Left cardiac atrium (tissue), 4 donors: ENCODE measurements at places on chromosomes 5 and 9. TPM values are rescaled to one million over a fixed set of nuclear protein-coding genes. Genes with fewer than 3 reads are reported as not detected.

GRCh38 chr5:148963664-148964063 lies 99.2 kb downstream of the SH3TC2 start:
- no peak for DNase-seq

DNA sequence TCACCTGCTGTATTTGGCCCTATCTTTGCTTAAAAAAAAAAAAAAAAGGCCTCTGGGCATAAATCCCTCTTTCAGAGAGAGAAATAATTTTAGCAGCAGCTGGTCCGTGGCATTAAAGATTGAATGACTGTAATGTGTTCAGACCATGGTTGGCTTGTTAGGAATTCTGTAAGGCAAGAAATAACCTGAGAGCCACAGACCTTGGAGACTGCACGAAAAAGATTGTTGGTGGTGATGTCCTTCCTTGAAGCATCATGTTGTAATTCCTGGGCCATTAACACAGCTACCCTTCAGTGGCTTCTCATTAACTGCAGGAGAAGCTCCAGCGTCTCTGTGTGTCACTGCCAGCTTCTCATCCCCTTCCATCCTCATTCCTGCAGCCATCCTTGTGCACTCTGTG lies 79.0 kb downstream of the SGCD start:
- DNase-seq = no peak

ZBTB43 gene
- 34.0 TPM for total RNA-seq

- no peak for DNase-seq
Observed at GRCh38 chr5:154358516-154359220, 87.1 kb upstream of the SAP30L start.

- no peak for DNase-seq
Observed at GRCh38 chr9:8208465-8208864, 408.9 kb upstream of the DMAC1 start.

- DNase-seq = no peak
Observed at GRCh38 chr5:98372351-98372750, 401.1 kb upstream of the RGMB start.

- peak; percentile 99 for DNase-seq
Observed at GRCh38 chr5:98773464-98774191, at the start of gene RGMB. RGMB (plus strand) TSS chr5:98773663; CDS start chr5:98774071, 408 bp downstream.

GABRA6 gene
- total RNA-seq = not detected

C9orf50 gene
- not detected for total RNA-seq

OTP gene
- not detected for total RNA-seq

GRCh38 chr5:6487081-6487480 lies 38.4 kb downstream of the UBE2QL1 start:
- no peak for DNase-seq

GRCh38 chr9:12882430-12882829 lies 107.6 kb downstream of the LURAP1L start:
- DNase-seq = no peak

DNA sequence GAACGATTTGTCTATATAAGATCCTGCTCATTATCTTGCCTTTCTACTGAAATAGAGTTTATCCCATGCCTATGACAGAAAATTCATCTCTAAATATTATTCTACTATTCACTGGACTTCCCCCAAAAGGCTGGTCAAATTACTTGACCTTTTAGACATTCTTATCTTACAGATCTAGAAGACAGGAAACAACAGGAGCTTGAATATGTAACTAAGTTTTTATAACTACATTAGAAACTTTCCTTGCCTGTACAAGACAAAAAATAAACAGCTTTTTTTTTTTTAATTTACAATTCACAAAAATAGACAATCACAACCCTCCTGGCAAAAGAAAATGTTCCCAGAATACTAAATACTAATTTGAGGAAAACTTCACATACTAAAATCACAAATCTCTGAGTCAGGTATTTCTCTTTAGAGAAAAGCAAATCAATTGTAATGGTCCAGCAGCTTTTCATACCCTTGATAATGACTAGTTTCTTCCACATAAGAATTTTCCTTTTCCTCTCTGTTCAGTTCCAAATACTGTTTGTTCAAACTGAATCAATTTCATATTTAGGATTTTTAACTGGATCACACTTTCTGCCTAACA lies 68.6 kb downstream of the MLLT3 start:
- DNase-seq = no peak

GABRA1 gene
- not detected for total RNA-seq

DNA sequence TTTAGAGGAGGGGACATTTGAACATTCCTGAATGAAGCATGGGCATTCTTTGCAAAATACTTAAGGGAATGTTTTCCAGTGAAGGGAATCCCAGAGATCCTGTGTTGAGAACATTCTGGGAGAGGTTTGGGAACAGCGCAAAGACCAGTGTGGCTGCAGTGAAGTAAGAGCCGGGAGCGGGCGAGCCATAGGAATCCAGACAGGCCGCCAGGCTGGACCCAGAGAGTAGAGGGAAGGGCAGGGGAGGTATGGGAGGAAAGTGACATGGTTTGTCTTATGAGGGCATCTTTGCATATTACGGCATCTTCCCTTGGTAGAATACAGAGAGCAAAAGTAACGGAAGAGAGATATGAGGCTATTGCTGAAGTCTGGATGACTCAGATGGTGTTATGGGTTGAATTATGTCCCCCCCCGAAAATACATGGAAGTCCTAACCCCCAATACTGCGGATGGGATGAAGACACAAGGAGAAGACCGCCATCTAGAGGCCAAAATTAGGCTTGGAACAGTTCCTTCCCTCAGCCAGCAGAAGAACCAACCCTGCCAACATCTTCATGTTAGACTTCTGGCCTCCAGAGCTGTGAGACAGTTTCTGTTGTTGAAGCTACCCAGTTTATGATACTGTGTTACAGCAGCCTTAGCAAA lies 268.2 kb downstream of the MAST4 start:
- peak; percentile 35 for DNase-seq

GRCh38 chr5:103511554-103511885 lies 51.1 kb downstream of the NUDT12 start:
- DNase-seq = no peak

- DNase-seq = no peak
Observed at GRCh38 chr5:40165789-40166728, 513.7 kb upstream of the PTGER4 start.

- DNase-seq = no peak
Observed at GRCh38 chr9:111944241-111944866, 47.7 kb downstream of the UGCG start.

DNA sequence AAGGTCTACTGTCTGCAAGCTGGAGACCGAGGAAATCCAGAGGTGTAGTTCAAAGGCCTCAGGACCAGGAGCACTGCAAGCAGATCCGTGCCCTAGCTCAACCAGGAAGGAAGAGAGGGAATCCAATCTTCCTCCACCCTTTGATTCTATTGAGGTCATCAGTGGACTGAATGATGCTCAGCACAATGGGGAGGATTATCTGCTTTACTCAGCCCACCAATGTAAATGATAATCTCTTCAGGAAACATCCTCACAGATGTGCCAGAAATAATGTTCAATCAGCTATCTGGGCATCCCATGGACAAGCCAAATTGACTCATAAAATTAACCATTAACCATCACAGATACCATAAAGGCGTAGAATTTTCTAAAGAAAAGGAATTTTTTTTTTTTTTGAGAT lies 92.0 kb downstream of the BASP1 start:
- DNase-seq = no peak

TNFSF15 gene
- 0.03 TPM for total RNA-seq

GRCh38 chr5:6194906-6195612 lies 183.3 kb downstream of the MED10 start:
- DNase-seq = no peak

- peak; percentile 31 for DNase-seq
Observed at GRCh38 chr5:154038261-154038706, 426 bp downstream of the FAM114A2 start.

DNA sequence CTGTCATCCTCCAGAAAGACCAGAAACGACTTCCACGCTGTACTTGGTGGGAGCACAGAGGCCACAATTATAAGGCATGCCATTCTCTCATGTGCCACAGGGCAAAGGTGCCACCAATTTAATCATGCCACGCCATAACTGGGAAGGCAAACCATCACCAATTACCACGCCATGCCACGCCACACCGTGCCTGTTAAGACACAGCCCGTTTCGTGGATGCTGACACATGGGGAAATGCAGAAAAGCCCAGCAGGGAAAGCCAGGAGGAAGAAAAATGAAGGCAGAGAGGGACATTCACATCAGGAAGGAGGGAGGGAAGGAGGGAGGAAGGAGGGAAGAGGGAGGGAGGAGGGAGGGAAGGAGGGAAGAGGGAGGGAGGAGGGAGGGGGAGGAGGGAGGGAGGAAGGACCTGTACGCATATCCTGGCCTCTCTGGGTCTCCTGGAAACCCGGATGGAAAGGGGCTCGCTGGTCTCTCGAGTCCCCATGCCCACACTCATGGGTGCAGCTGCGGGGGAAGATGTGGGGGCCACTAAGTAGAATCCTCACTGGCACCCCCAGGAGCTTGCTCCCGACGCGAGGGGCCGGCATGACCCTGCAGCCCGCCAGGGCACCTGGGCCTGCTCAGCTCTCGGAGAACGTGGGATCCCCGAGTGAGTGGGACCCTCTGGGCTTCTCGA lies 61.7 kb upstream of the UBAC1 start:
- no peak for DNase-seq

- DNase-seq = peak; percentile 22
Observed at GRCh38 chr9:93123561-93124283, 10.3 kb downstream of the NINJ1 start.

- DNase-seq = no peak
Observed at GRCh38 chr9:69036799-69037198, 1.2 kb downstream of the FXN start.

GKAP1 gene
- total RNA-seq = 18.3 TPM

GRCh38 chr9:115154617-115155016 lies 36.7 kb upstream of the TNC start:
- DNase-seq = no peak

GRCh38 chr9:123872710-123873109 lies 57.2 kb downstream of the DENND1A start:
- no peak for DNase-seq

FCHSD1 gene
- 7.3 TPM for total RNA-seq

- DNase-seq = no peak
Observed at GRCh38 chr5:201672-202071, 10.4 kb downstream of the LRRC14B start.

DNA sequence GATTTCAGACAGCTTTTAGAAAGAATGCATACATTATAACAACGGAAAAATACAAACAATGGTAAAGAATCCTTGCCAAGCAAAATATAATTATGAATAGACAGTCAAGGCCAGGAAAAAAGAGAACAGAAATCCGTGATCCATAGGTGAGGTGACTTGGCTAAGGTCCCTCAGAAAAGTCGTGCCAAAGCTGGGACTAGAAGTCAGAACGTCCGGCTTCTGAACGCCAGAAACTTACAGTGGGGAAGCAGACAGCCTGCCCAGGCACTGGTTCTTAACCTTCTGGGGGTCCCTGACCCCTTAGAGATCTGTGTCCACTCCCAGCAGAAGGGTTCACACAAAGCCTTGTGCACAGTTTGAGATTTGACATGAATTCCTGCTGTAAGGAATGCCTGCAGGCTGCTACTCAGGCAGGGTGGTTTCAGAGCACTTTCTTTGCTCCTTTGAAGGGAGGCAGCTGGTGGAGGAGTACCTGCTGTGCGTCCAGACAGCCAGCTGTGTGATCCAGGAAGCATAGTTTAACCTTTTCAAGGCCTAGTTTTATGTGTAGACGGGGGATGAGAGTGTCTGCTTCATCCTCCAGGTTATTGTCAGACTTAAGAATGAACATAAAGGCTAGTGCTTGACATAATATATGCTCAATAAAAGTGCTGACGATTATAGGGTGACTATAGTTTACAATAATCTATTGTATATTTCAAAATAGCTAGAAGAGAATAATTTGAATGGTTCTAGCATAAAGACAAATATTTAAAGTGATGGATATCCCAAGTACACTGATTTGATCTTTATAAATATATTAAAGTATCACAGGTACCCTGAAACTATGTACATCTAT lies 852 bp downstream of the ARHGEF37 start:
- DNase-seq = no peak

GRCh38 chr5:173201636-173202265 lies 33.3 kb downstream of the NKX2-5 start:
- DNase-seq = no peak

CLIC3 gene
- 8.5 TPM for total RNA-seq

- DNase-seq = no peak
Observed at GRCh38 chr5:115602591-115603125, 379 bp upstream of the TICAM2 start.

- no peak for DNase-seq
Observed at GRCh38 chr5:107605596-107606125, 65.1 kb downstream of the EFNA5 start.

- no peak for DNase-seq
Observed at GRCh38 chr5:163941079-163941478, 435.7 kb downstream of the MAT2B start.

ADAMTS2 gene
- 22.7 TPM for total RNA-seq

- no peak for DNase-seq
Observed at GRCh38 chr5:172111852-172112225, 76.2 kb downstream of the STK10 start.

GRCh38 chr9:114957558-114957957 lies 27.2 kb upstream of the TNFSF8 start:
- DNase-seq = no peak

DNA sequence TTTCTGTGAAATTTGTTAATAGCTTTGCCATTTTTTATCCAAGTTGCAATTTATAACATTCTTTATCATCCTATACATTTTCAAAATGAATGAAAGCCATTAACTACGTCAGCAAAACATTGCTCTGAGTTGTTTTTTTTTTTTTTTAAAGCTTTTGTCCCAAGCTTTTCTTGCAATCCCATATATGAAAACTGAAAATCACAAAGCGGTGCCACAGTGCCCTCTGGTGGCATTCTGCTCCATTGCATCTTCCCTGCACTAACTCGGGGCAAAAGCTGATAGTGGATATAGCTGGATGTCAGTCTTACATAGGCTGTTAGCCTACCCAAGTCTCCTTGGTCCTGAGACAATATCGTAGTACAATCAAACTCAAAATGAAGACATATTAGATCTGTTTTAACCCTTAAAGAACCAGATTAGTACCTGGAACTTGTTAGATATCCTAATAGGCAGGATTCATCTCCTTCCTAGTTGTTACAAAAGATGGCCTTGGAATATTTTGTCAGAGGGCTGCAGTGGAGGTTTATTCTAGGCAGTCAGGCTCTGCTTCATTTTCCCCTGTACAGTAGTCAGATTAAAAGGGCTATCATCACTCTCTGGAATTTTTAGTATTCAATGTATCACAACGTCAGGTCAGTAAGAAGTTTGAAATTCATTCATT lies 669.9 kb downstream of the PTPRD start:
- peak; percentile 33 for DNase-seq

GRCh38 chr5:59842999-59843398 lies 50.5 kb downstream of the PDE4D start:
- DNase-seq = no peak

DNA sequence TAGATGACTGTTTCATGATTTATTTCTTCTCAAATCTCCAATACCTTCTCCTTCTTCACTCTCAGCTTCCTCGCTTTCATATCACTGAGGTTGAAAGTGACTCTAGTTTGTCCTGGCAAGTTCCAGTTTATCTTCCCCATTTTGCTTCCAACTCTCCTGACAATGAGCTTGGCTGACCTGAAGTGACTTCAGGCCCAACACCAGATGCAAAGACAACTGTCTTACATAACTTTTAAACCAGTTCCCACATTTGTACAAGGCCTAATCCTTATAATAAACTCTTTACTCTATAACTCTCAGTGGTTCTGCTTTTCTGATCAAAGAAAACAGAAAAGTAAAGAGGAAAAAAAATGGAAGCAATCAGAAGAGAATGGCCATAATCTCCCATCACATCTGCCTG lies 22.0 kb downstream of the GNG10 start:
- no peak for DNase-seq
